ENCODE measurements at places on chromosomes 2 and 18.

DNA sequence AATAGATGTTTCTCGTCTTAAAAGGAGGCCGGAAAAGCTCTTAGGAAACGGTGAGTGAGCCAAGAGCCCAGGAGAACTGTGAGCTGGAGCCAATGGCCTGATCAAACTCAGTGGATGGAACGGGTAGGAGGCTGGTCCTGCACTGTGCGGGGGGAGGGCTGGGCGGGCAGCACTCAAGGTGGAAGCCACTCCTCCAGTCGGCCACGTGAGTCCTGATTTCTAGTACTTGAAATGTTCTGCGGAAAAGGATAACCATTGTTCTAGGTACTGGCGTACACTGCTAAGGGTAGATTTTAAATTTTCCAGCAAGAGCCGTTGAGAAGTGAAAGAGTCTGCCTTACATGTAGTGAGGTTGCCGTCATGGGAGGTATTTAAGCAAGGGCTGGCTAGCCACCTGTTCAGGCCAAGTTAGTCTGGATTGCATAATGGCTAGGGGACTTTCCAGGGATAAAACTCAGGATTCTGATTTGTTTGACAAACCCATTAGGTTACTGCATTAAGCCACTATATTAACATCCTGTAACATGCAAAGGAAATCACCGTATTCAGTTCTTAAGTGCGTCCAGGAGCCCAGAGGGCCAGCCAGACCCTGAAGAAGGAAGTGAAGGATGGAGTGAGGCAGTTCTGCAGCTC, 51.3 kb upstream of the ODC1 start:
- DNase-seq, result no peak

DNA sequence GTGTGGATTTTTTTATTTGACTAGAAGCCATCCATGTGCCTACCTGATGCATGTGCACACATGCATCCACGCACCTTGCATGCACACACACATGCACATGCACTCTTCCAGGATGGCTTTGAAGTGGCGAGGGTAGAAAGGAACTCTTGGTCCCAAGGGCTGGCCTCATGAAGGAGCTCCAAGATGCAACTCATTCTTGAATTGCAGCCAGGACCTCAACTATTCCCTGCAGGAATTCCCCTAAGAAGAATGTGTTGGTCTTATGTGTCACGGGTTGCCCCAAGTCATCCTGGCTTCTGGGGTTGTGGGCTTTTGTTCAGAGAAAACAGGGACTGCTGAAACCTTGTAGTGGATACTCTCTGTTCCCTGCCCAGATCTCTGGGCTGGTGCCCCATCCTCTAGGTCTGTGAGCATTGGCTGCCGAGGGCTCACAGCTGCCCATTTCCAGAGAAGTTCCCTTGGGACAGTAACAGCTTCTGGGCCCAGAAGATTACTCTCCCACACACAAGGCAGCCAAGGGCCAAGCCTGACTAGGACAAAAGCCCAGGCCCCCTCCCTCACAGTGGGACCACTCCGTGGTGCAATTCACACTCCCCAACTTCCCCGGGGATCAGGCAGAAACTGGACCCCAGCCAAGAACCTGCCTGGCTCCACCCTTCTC, 137.6 kb downstream of the COPS8 start:
- no peak for DNase-seq

- no peak for DNase-seq
These were observed 270.6 kb upstream of the TANK start for GRCh38 chr2:160889439-160890170.

GRCh38 chr2:163878718-163879117, 142.9 kb upstream of the FIGN start:
- peak; percentile 12 for DNase-seq

GRCh38 chr2:176085861-176086771, 2.4 kb upstream of the EVX2 start:
- DNase-seq, result peak; percentile 13

GRCh38 chr2:142140434-142140845, 9.6 kb upstream of the LRP1B start:
- DNase-seq, result peak; percentile 19

DNA sequence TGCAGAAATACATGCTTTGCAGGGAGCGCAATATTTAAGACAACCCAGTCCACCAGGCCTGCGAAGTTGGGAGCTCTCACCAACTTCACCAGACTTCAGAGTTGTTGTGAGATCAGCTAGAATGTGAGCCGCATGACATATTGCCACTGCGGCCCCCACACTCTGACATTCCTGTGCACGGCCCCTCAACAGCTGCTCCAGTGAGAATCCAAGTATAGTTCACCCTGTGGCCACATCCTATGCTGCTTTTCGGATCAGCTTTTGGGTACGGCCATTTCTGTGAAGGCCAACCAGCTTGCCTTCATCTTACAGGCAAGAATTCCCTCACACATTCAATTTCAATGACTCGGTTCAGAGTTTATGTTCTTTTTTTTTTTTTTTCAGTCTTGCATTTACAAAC, 177.8 kb downstream of the SOX11 start:
- DNase-seq, result no peak

DNA sequence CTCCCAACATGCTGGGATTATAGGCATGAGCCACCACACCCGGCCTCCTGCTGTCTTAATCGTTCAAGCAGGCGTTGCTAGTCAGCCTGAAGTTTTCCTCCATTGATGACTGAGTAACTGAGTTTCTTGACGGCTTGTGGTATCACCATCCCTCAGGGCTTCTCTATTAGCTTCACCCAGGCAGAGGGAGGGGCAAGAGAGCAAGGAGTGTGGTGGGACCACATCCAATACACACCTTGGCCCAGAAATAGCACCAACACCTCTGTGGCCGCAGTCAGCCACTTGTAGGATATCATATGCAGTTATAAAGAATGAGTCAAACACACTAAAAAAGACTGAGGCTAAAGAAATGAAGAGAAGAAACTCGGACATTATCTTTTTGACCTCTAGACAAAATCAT, 1009.4 kb upstream of the CELF4 start:
- DNase-seq, result no peak

- DNase-seq, result no peak
These were observed 487.2 kb downstream of the DCDC2C start for GRCh38 chr2:4190548-4190947.

DNA sequence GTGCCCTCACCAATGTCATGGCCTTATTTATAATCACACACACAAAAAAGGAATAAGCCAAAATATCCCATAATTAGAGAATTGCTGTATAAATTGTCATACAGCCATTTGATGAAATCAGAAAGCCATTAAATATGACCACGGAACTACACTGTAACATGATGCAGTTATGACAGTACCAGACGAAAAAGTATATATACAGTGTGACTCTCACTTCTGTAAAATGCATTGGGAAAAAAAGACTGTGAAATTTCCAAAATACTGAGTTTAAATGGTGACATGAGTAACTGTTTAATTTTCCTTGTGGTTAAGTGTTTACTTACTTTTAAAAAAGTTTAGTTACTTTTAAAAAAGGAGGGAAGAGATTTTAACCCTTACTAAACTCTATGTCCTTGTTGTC, 25.4 kb downstream of the UXS1 start:
- DNase-seq, result no peak

DNA sequence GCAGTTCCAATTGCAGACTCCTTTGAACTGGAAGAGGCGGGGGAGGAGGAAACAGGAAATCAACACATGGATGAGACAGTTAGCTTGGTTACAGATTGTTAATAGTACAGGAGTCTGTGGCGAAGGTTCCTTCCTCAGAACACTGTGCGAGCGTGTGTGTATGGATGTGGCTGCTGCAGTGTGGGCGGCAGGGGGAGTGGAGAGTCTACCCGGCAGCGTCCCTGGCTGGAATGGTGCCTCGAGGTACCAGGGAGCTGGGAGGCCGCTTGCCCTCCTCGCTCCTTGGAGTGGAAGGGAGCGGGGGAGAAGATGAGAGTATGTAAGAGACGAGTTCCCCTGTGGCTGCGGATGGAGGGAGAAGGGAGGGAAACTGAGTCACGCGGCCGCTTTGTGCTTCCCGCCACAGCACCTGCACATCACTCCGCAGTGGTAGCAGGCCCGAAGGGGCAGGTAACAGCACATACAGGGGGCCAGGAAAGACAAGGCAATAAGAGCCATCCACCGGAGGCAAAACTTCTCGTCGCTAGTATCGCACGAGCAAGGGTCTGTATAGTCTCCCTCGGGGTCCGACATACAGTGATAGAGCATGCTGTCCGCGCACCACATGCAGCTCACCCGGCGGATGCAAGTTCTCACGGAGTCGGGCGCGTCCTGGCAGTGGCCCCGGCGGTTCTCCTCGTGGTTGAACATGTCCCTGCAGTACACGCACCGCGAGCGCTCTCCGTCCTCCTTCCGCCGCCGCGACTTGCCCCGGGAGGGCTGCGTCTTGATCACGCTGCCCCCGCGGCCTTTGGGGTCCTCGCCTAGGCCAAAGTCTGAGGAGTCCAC, 85.7 kb downstream of the ACTR2 start:
- DNase-seq, result no peak

DNA sequence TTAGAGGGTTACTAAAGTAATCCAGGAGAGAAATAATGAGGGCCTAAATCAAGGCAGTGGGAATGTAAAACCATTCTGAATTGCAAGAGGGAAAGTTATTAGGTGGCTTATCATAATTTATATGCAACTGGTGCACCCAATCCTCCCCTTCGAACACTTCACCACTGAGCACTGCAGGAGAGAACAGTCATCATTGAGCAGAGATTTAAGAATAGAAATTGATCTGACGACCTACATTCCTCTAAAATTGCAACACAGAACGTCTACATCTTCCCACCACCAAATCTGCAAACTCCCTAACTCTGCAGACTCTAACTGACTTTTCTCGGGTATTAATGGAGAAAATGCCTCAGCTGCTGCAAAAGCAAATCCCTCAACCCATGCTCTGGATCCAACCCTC, 138.5 kb upstream of the CDH20 start:
- DNase-seq, result no peak

GRCh38 chr2:206163251-206163880, 3.7 kb downstream of the EEF1B2 start:
- no peak for DNase-seq

DNA sequence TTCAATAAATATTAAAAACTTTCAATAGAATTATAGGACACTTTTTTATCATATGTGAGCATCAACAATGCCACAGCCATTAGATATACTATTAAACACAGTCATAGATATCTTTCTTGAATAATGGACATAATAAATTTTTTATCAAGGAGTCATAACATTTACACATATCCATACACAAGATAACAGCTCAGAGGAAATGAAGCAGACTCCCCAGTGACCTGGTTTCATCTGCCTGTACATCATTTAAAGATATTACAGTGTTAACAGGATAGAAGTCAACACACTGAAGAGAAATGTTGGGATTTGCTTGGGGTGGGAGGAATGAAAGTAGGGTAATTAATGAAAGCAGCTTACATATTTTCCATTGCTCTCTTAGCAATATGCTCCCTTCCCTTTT, 5.1 kb downstream of the SCG2 start:
- no peak for DNase-seq

GRCh38 chr2:28635191-28635611, 116.4 kb upstream of the PPP1CB start:
- DNase-seq, result no peak

DNA sequence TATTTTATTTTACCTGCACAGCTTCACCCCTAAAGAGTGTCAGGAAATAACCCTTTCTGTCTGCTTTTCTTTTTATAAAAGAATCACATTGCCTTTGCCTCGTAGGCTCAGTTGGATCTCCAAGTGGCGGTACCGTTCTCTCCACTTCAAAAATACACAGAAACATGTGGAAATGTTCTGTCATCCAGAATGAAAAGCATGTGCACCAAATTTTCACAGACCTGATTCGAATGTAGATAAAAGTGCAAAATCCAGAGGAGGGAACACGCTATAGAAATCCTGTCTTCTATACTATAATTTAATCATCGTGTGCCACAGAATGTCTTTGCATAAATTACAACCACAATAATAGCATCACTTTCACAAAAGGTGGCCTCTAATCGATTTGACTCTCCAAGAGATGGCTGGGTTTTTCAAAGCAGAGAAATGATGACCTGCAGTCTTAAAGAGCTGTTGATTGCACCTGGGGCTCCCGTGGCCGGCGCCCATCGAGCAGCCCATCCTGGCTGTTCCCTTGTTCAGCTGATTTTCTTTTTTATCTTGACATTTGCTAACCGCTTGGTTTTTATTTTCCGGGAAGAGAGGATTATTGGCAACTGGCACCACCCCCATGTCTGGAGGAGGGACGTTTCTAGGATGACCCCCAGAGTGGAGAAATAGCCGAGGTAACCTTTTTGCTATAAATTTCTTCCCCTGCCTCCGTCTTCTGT, 290.2 kb downstream of the SOX11 start:
- no peak for DNase-seq

GRCh38 chr2:174824068-174824467, 59.8 kb upstream of the CHRNA1 start:
- no peak for DNase-seq

GRCh38 chr2:158781353-158781961, 13.7 kb upstream of the DAPL1 start:
- DNase-seq, result no peak

DNA sequence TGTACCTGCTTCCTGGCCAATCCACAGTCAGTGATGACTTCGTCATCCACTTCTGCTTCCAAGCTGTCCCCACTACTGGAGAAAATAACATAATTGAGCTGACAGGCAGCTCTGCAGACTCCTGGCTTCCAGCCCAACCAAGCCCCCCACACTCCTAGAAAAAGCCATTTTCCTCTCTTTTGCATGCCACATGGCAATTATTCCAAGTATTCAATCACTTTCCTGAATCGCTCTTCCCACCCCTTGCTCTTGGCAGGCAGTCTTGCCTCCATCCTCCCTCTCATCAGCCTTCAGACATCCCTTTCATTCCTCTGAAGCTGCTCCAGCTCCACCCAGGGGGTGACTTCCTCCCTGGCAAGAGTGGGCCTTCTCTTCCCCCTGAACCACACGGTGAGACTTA, 14.3 kb upstream of the ST8SIA5 start:
- DNase-seq, result no peak

DNA sequence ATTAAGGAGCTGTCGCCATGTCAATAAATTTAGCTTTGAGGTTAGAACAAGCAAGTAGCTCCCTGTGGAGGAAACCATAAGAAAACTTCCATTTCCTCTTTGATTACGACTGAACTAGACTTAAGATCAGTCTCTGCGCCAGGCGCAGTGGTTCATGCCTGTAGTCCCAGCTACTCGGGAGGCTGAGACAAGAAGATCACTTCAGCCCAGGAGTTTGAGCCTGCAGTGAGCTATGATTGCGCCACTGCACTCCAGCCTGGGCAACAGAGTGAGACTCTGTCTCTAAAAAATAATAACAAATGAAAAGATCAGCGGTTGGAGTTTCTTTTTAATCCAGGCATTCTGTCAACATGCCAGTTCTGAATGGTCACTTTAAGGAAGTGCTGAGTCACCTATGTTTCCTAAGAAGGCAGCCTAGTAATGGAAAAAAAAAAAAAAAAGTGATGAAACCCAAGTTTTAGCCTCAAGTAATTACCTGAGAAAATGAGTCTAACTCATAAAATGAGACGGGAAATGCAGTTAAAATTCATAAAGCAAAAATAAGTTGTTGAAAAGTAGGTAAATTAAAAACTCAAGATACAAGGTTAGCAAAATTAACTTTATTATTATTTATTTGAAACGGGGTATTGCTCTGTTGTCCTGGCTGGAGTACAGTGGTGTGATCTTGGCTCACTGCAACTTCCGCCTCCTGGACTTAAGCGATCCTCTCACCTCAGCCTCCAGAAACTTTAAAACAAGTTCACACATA, 10.2 kb downstream of the C18orf32 start:
- no peak for DNase-seq

Measured in HCT116 (cell line).